Kidney capillary endothelial cell (primary cell): ENCODE measurements at places on chromosomes 2 and 18.

DNA sequence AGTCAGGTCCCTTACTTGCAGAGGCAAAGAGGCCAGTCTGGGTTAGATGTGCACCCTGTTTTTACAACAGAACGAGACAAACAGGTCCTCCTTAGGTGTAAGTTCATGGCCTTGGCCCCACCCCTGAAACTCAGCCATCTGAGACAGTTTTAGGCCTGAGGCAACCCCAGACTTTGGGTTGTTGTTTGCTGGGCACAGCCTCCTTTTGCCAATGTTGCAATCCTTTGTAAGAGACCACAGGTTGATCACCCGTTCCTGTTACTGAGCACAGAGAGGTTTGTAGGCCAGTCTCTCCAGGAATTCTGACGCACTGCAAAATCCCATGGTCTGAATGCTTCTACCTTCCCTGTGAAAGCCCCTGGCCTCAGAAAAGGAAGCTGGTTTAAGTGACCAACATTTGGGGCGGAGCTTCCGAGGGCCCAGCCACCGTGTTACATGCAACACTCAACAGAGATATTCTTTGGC lies 15.5 kb upstream of the IL1RN start:
- DNase-seq: no peak

DNA sequence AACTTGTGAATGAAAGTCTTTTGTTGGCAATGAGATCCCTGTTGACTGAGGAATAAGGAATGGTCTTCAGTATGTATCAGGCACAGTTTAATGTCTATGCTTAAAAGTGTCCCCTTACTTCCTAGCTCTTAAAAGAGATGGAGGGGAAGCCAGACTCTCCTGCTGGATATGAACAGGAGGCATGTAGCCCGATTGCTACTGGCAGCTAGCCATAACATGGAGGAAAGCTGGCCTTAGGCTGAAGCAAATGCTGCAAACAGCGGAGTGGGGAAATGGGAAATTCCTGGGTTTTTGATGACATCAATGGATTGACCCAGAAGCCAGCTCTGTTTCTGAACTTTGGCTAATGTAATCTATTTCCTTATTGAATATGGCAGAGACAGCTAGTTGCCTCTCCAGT lies 266.1 kb downstream of the SLC4A3 start:
- DNase-seq: no peak

- DNase-seq: no peak
Observed at GRCh38 chr2:104318001-104318665, 535.8 kb upstream of the POU3F3 start.

- DNase-seq: no peak
Observed at GRCh38 chr18:64330931-64331330, 182.0 kb upstream of the LINC00305 start.

DNA sequence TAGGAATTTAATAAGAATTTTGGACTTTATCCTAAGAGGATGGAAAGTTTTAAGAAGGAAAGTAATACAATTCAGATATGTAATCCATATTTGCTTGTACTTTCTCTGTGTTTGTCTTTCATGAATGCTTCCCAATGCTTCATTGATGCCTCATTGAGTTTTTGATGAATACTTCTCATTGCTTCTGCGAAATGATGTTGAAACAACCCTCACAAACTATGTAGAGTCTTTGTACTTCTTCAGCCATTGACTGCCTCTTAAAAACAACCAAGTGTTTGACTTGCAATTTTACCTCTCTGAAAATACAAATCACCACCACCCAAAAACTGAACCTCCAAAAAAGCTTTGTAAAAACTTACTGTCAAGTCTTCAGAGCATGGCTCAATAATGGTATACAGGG lies 424.1 kb downstream of the ERBB4 start:
- DNase-seq: no peak

GRCh38 chr2:96529376-96530143 lies 7.0 kb upstream of the ARID5A start:
- DNase-seq: no peak
